HFFc6 (cell line): ENCODE measurements at places on chromosomes 12 and 14. TPM values are rescaled to one million over a fixed set of nuclear protein-coding genes. Genes with fewer than 3 reads are reported as not detected.
A peak's percentile ranks its signal among the peaks of the same experiment; 100 is the strongest.

The CD163L1 gene
- 8.1 and 8.2 TPM in 2 replicates for total RNA-seq

GRCh38 chr14:75877884-75878283 is 103.9 kb downstream of the TGFB3 start:
- peaks cover under 1% of the 10 kb centered on the region; the same call in 1 of the 2 replicates for H3K27me3 ChIP-seq
- H3K36me3 ChIP-seq: peaks cover 4% of the 10 kb centered on the region; the same call in 1 of the 2 replicates
- H3K27ac ChIP-seq: peak overlapping the region; percentile 84
- no peak for DNase-seq

GRCh38 chr12:12008232-12008850 is 62.4 kb upstream of the BCL2L14 start:
- peaks cover 48% of the 10 kb centered on the region for H3K4me1 ChIP-seq
- H3K27ac ChIP-seq: no peak overlapping the region
- peaks cover 18% of the 10 kb centered on the region for H3K27me3 ChIP-seq
- no peaks in the 10 kb centered on the region for H3K36me3 ChIP-seq
- no peak overlapping the region for H3K4me3 ChIP-seq

GRCh38 chr14:65738339-65738738 is 325.8 kb downstream of the FUT8 start:
- H3K27ac ChIP-seq: no peak overlapping the region
- H3K36me3 ChIP-seq: peaks cover 7% of the 10 kb centered on the region; the same call in 1 of the 2 replicates
- H3K4me1 ChIP-seq: no peaks in the 10 kb centered on the region
- H3K4me3 ChIP-seq: no peak overlapping the region
- H3K27me3 ChIP-seq: no peaks in the 10 kb centered on the region

The FOXG1 gene
- total RNA-seq: not detected in 3 replicates

The NOXRED1 gene
- 0.09 to 0.12 TPM (median 0.10 TPM) in 3 replicates for total RNA-seq

DNA sequence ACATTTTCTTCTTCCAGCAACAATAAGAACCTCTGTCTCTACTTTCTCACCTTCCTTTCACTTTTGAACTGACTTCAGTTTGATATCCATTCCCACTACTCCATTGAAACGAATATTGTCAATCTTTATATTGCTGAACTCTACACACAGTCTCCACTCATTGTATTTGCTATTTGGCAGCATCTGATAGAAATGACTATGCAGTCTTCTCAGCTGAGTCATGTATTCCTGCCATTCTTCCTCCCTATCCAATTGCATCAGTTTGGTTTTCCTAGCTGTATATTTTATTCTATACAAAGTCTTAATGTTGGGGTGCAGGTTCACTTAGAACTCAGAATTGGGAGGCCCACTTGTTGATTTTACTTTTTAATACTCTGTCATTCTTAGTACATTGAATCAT is 107.5 kb upstream of the CPNE8 start:
- DNase-seq: no peak
- no peak overlapping the region for H3K4me3 ChIP-seq
- no peaks in the 10 kb centered on the region for H3K27me3 ChIP-seq
- H3K4me1 ChIP-seq: no peaks in the 10 kb centered on the region
- H3K27ac ChIP-seq: no peak overlapping the region

The PIWIL1 gene
- total RNA-seq: not detected in 3 replicates

The RIMBP2 gene
- total RNA-seq: not detected in 3 replicates

GRCh38 chr12:88300931-88301330 is 158.8 kb downstream of the TMTC3 start:
- peak overlapping the region; percentile 84 for H3K27ac ChIP-seq
- H3K27me3 ChIP-seq: no peaks in the 10 kb centered on the region
- peaks cover 72% of the 10 kb centered on the region for H3K4me1 ChIP-seq
- H3K4me3 ChIP-seq: peak overlapping the region; percentile 54; the same call in 1 of the 2 replicates

DNA sequence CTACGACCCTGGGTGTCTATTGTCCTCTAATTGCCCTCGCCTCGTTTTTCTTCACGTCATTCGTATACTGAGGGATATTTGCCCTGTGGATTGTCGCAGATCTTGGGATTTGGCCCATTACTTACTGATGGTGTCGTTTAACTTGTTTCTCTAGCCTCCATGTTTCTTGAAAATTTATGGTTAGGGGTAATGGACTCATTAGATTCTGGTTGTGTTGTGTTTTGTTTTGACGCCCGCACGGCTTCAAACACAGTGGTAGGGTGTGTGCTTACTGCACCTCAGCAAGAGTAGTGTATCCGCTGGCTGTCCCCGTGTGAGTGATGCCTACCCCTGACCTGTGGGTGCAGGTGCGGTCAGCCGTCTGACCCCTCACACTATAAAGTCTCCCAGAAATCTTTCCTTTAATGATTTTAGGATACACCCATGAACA is 874 bp upstream of the RNU6-8 start:
- DNase-seq: no peak
- peaks cover 7% of the 10 kb centered on the region for H3K27me3 ChIP-seq
- no peaks in the 10 kb centered on the region for H3K36me3 ChIP-seq
- H3K4me3 ChIP-seq: peak overlapping the region; percentile 91
- 0 out of 2 replicates have a peak overlapping the region, but pooled peaks have one; percentile 5 for H3K27ac ChIP-seq

DNA sequence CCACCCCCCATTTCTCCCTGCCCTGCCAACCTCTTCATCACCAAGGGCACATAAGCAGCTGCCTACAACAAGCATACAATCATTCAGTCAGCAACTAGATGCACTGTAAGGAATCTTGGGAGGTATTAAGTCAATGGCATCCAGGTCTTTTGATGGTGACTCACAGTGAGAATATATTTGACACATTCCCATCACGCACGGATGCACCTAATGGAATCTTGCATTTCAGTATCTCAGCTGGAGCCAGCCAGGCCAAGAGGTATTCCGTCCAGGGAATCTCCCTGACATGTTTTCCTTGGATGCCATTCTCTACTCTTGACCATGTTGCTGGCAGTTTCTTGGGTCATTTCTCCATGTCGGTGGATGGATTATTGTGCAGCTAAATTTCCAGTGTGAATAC is 73.9 kb upstream of the CAPRIN2 start:
- no peaks in the 10 kb centered on the region for H3K36me3 ChIP-seq
- no peak for DNase-seq
- H3K4me1 ChIP-seq: no peaks in the 10 kb centered on the region
- no peak overlapping the region for H3K27ac ChIP-seq
- peaks cover 26% of the 10 kb centered on the region for H3K27me3 ChIP-seq
- no peak overlapping the region for H3K4me3 ChIP-seq

The NFE2 gene
- 0.18 to 0.28 TPM (median 0.24 TPM) in 3 replicates for total RNA-seq

DNA sequence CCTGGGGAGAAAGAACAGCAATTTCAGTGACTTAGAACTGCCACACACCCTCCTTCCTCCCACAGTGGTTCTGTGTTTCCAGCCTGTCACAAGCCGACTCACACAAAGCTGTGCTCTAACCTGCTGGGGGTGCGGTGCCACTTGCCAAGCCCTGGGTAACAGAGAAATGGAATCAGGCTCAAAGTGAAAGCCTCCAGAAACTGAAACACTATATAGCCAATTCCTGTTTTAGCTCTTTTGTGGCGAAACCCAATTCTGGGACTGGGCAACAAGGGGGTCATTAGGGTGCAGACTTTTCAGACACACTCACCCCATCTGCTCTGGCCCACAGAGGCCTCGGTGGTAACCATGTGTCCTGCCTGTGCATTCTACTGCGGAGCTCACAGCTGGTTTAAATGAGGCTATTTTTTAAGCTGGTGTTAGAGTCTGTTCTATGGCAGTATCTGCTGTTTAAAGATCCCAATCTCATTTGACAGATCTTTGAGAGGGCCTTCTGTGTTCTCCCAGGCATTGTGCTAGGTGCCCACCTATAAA is 15.2 kb upstream of the ACTR6 start:
- H3K4me1 ChIP-seq: peaks cover 10% of the 10 kb centered on the region
- H3K27ac ChIP-seq: no peak overlapping the region
- H3K36me3 ChIP-seq: peaks cover 7% of the 10 kb centered on the region; the same call in 1 of the 2 replicates
- DNase-seq: no peak
- H3K27me3 ChIP-seq: no peaks in the 10 kb centered on the region; the same call in 1 of the 2 replicates

- H3K4me1 ChIP-seq: peaks cover 52% of the 10 kb centered on the region
- no peak for DNase-seq
- no peak overlapping the region for H3K4me3 ChIP-seq
- no peaks in the 10 kb centered on the region for H3K27me3 ChIP-seq
- H3K36me3 ChIP-seq: peaks cover 14% of the 10 kb centered on the region
Observed at GRCh38 chr12:12228402-12228801, 38.4 kb downstream of the LRP6 start.

DNA sequence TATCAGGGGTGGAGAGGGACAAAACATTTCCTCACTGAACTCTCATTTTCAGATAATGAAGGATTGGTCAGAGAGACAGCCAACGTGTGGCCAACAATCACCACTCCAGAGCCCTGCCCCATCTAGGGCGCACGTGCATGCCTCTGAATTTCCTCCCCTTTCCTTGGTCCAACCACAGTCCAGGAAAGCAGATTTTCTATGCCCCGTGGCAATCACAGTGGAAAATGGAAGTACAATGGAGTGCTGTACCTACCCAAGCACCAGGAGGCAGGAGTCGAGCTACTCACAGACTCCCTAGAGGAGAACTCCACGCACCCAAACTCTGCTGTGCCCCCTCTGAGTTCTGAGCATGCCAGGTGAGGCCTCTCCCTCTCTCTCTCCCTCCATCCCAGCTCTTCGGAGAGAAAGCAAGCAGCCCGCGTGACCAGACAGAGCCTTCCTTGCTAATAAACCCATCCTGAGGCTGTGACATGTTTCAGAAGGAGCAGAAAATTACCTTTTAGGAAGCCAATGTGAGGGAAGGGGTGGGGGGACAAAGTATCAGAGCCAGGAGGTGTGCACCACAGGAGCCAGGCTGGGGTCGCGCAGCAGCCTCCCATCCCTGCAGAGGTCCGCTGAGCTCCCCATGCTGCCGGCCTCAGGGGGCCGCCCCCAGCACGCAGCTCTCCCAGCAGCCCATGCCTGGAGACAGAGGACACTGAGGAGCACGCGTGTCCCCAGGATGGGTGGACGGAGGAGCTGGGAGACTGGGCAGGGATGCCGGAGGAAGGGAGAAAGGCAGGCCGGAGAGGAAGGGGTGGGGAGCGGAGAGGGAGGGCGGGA is 73.4 kb downstream of the PITPNM2 start:
- H3K27ac ChIP-seq: no peak overlapping the region
- no peaks in the 10 kb centered on the region for H3K36me3 ChIP-seq
- H3K27me3 ChIP-seq: peaks cover 37% of the 10 kb centered on the region
- H3K4me3 ChIP-seq: no peak overlapping the region

The RHOJ gene
- total RNA-seq: 6.4 to 8.4 TPM (median 8.3 TPM) in 3 replicates

GRCh38 chr14:65075628-65076325 is 26.5 kb downstream of the MAX start:
- H3K27me3 ChIP-seq: no peaks in the 10 kb centered on the region
- peaks cover 43% of the 10 kb centered on the region for H3K36me3 ChIP-seq
- no peaks in the 10 kb centered on the region for H3K4me1 ChIP-seq
- H3K27ac ChIP-seq: no peak overlapping the region
- H3K4me3 ChIP-seq: no peak overlapping the region

The INHBC gene
- total RNA-seq: not detected in 3 replicates

GRCh38 chr14:48943913-48944312 is 642.3 kb downstream of the RPS29 start:
- DNase-seq: no peak
- peaks cover 1% of the 10 kb centered on the region; the same call in 1 of the 2 replicates for H3K27me3 ChIP-seq
- H3K36me3 ChIP-seq: no peaks in the 10 kb centered on the region
- no peaks in the 10 kb centered on the region for H3K4me1 ChIP-seq
- H3K27ac ChIP-seq: no peak overlapping the region

DNA sequence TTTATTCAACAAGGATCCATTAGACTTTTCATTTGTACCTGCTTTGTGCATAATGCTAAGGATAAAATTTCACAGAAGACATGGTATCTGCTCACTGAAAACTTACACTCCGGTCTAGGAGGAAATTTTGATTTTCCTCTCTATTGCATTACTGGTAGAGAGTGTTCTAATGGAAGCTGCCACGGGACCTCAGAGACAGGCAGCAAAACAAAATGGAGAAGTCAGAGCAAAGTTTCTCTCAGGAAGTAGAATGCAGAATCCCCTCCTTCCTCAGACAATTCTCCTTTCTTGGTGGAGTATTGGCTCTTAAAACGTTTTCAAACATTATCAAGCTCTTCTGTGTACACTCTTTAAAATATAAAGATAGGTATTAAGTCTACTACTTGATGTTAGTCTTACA is 12.3 kb downstream of the CLEC2B start:
- H3K27me3 ChIP-seq: no peaks in the 10 kb centered on the region; the same call in 1 of the 2 replicates
- no peaks in the 10 kb centered on the region for H3K36me3 ChIP-seq
- H3K4me1 ChIP-seq: no peaks in the 10 kb centered on the region

The BTBD6 gene
- total RNA-seq: 42.0 to 55.3 TPM (median 53.9 TPM) in 3 replicates

DNA sequence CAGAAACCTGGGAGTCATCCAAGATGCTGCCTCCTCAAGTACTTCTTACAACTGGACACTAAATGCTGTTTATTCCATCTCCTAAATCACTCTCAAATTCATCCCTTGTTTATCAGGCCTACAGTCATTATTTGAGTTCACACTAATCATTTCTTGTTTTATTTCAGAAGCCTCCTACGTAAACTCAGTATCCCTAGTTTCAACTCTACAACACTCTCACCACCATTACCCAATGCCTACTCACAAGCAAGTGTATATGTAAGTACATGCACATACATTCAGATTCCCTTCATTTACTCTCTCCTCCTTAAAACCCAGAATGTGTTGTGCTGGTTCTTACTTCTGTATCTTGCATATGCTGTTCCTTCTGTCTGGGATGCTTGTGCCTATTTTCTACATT is 43.0 kb downstream of the DDHD1 start:
- no peaks in the 10 kb centered on the region for H3K4me1 ChIP-seq
- peaks cover 17% of the 10 kb centered on the region; the same call in 1 of the 2 replicates for H3K36me3 ChIP-seq
- DNase-seq: no peak
- H3K27ac ChIP-seq: no peak overlapping the region
- H3K4me3 ChIP-seq: no peak overlapping the region

The SERPINA6 gene
- not detected in 3 replicates for total RNA-seq

DNA sequence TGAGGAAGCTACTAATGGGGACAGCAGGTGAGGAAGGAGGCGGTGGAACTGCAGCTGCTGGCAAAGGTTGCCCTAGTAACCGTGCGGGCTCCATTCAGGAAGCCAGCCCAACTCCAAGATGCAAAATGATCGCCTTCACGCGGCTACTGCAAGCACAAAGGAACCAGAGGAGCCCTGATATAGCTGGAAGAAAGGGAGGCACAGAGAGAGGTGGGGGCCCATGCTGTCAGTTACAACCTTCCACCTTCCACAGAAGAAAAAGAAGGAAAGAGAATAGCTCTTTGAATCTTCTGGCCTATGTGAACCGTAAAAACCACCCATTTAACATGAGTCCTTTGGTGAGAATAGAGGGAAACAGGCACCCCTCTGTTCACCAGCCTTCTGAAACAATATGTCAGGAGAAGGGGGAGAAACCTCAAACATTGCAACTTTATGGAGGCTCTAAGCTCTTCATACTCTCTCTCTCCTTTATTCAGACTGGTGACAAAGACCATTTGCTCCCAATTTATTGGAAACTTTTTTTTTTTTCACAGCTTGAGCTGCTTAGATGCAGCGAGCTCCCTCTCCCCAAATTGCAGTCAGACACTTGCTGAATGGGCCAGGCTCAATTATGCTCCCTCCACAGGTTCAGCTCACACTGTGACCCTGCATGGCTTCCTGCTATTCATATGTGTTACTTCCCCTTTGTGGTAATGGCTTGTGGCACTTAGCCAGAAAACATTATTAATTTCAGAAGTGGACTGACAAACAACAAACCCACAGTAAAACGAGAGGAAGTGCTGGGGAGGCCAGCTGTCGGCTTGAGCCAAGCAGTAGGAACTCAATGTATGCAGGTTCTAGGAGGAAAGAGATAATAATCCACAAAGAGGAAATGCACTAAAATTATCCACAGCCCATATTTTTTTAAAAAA is 6.2 kb downstream of the DUSP6 start:
- DNase-seq: peak; percentile 46
- peaks cover 40% of the 10 kb centered on the region for H3K36me3 ChIP-seq
- H3K27me3 ChIP-seq: peaks cover 24% of the 10 kb centered on the region
- H3K27ac ChIP-seq: peak overlapping the region; percentile 76

GRCh38 chr14:22848351-22849164 is 12.2 kb downstream of the MMP14 start:
- peaks cover 21% of the 10 kb centered on the region for H3K36me3 ChIP-seq
- H3K27me3 ChIP-seq: peaks cover 2% of the 10 kb centered on the region

The GLT8D2 gene
- total RNA-seq: 40.7 to 50.7 TPM (median 47.3 TPM) in 3 replicates
